Cardiac muscle cell (in vitro differentiated cells and primary cell): ENCODE measurements at places on chromosomes 13 and 19.
A peak's percentile ranks its signal among the peaks of the same experiment; 100 is the strongest.

- DNase-seq, result no peak
These were observed 561.0 kb downstream of the TBC1D4 start for GRCh38 chr13:74920920-74921319.

DNA sequence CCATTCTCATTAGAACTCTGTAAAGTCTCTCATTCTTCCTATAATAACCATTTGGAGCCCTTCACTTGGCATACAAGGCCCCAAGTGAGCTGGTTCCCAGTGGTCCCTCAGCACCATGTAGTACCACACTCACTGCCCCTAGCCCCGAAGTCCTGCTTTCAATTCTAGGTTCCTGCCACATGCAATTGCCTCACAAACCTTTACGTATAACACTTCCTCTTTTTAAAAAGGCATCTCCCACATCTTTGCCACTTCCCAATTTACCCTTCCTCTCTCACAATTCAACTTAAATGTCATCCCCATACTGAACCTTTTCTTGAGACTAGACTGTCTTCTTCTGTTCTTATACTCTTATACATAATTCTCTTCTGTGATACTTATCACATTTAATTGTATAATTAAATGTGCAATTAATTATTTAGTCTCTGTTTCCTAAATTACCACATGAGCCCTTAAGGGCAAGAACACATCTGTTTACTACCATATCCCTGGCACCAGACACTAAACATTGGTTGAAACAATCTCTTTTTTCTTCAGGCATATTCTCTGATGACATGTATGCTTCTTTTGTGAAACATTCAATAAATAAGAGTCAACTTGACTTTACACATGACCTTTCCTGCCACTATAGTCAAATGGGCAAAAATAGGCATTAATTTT is 304.0 kb downstream of the SPRY2 start:
- DNase-seq, result no peak

GRCh38 chr19:35088131-35088913 is 27.3 kb upstream of the FXYD3 start:
- peak; percentile 76 for DNase-seq

DNA sequence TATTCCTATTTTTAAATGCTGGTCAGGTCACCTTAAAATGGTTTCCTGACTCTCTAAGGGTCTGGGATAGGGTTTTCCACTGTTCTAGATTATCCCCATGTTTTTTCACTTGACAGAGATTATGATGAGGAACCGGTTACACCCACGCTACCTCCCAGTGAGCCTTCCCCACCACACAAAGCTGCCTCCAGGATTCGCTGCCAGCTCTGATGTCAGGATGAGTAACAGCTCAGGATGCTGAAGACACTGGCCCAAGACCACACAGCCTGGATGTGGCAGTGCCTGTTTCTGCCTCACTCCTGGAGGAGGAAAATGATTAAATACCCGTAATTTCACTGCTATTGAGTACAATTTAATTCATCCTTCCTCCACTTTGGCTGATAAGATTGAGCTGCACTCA is 22.9 kb downstream of the ZNF114 start:
- DNase-seq, result no peak

GRCh38 chr13:25906191-25906661 is 145.6 kb downstream of the SHISA2 start:
- DNase-seq, result no peak

GRCh38 chr13:106403280-106403679 is 132.2 kb downstream of the EFNB2 start:
- no peak for DNase-seq

DNA sequence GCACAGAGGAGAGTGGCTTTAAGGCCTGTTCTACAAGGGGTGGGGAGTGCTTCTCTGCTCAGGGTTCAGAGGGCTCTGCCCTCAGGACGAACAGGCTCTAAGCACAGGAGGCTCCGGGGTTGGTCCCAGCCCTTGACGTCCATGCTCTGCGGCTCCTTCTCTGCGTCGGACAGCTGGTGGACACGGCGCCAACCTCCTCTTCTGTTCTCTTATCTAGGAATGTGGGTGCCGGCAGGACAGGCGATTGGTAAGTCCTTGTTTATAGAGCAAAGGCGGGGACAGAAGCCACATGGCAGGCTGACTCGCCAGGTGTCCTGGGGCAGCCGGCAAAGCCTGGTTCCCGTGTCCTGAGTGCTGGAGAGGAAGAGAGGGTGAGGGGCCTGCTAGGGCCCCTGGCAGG is 8.4 kb upstream of the RPS15 start:
- DNase-seq, result no peak

- no peak for DNase-seq
These were observed 126.3 kb upstream of the SLC7A1 start for GRCh38 chr13:29721766-29722165.

DNA sequence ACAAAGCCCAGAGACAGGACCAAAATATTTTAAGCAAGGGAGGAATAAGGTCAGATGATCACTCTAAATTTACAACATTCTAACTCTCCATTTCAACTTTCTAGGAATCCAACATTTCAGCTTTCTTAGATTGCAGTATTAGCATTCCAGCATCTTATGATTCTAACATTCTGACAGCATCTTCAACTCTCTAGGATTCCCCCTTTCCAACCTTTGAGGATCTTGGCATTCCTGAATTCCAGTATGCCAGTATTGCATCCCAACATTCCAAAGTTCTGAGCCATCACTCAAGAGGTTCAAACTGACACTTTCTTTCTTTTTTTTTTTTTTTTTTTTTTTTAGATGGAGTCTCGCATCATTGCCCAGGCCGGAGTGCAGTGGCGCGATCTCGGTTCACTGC is 13.8 kb downstream of the TGFB1 start:
- DNase-seq, result peak; percentile 52
